SJSA1 (cell line): ENCODE measurements at places on chromosomes 12 and 14. TPM values are rescaled to one million over a fixed set of nuclear protein-coding genes. Genes with fewer than 3 reads are reported as not detected.

- peak; percentile 71 for DNase-seq
- peaks cover 12% of the 10 kb centered on the region for H3K36me3 ChIP-seq
- peak within 1 kb of the TSS; percentile 47 for H3K27ac ChIP-seq
- H3K4me1 ChIP-seq, result peaks cover 9% of the 10 kb centered on the region
Observed at GRCh38 chr12:125065021-125065918, at the start of gene AACS. Gene AACS, plus strand, starts transcription at chr12:125065435. Its CDS starts 150 bp downstream, at chr12:125065585.

DNA sequence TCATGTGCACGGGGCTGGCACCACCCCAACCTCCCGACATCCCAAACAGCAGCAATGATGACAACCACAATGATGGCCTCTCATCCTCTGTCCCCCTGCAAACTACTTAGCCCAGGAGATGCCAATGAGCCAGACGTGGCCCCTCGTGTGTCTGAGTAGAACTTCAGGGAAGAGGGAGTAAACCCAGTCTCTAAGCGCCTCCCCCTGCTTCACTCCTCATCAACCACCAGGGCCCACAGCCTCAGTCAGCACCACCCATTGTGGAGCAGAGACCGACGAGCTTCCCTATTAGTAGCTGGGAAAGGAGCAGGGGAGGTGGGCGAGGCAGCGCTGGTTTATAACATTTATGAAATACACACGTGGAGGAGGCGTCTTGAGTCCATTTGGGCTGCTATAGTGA, 182.7 kb upstream of the SFSWAP start:
- DNase-seq, result no peak
- no peaks in the 10 kb centered on the region for H3K36me3 ChIP-seq
- no peak overlapping the region for H3K4me3 ChIP-seq
- H3K27me3 ChIP-seq, result no peaks in the 10 kb centered on the region
- no peak overlapping the region for H3K27ac ChIP-seq

DNA sequence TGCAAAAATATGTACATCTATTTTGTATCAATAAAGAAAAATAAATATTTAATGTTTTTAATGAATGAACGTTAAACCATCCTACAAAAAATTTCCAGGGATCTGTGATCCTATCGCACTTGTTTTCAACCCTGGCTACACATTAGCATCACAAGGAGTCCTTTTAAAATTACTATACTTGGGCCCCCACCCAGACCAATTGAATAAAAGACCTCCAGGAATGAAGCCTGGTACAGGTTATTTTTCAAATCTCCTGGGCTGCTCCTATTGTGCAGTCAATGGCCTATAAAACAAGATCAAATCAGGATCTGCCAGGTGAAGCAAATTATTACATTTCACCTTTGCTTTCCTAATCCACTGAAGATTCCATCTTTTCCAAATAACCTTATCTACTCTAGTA, 33.4 kb upstream of the GXYLT1 start:
- no peak overlapping the region for H3K27ac ChIP-seq
- DNase-seq, result no peak
- H3K27me3 ChIP-seq, result no peaks in the 10 kb centered on the region
- no peak overlapping the region for H3K4me3 ChIP-seq

The LIN7A gene
- 2.4 and 4.0 TPM in 2 replicates for total RNA-seq

The RHEBL1 gene
- total RNA-seq, result 0.34 and 2.5 TPM in 2 replicates
